ENCODE measurements at places on chromosomes 2 and 18.

- DNase-seq = no peak
These were observed 77.1 kb upstream of the SLC39A10 start for GRCh38 chr2:195579776-195580555.

DNA sequence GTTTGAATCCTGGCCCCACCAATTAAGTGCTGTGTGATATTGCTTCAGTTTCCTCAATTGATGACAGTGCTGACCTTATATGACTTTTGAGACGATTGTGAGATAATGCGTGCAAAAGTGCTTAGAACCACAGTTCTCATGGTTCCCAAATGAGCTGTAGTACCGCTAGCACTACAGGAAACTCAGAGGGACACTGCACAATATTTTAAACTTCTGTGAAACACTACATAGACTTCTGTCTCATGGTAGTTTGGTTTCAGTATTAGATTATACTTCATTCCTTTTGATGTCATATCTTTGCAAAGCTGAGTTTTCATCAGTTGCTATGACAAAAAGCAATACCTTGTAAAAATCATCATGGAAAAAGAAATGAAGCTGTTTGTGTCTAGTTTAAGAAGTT is 368.0 kb downstream of the PARD3B start:
- no peak for DNase-seq

DNA sequence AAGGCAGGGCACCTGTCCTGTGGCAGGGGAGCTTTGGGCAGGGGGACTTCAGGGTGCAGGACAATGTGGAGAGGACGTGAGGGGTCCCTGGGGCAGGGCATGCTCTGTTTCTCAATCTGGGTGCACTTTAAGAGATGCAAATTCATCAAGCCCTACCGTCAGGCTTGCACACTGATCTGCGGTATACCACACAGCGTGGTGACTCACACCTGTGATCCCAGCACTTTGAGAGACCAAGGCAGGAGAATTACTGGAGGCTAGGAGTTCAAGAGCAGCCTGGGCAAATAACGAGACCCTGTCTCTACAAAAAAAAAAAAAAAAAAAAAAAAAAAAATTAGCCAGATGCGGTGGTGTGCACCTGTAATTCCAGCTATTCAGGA is 10.2 kb upstream of the GPC1 start:
- no peak for DNase-seq

GRCh38 chr18:69002233-69002632 is 204.4 kb downstream of the CCDC102B start:
- DNase-seq = no peak

- peak; percentile 38 for DNase-seq
These were observed 190.8 kb downstream of the RNF152 start for GRCh38 chr18:61702007-61702406.

- DNase-seq = no peak
These were observed 50.4 kb downstream of the PLEKHA3 start for GRCh38 chr2:178530625-178531142.

DNA sequence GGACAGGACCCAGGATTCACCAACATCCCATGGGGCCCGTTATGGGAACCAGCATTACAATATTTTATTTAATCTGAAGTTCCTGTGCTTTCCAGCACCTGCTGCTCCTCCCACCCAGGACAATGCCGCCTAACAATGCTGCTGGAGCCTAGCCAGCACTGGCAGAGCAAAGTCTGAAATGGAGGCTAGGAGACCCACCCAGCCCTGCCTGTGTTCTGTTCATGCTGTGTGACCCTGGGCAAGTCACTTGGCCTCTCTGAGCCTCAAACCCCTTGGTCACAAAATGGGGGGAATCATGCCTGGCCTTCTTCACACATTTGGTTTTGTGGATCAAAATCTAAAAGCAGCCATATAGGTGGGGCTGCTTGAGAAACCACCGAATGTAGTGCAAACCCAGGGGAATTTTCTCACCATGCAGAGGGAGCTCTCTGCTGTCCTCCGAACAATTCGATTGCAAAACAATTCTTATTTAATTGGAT is 38.5 kb upstream of the ODC1 start:
- DNase-seq = no peak

DNA sequence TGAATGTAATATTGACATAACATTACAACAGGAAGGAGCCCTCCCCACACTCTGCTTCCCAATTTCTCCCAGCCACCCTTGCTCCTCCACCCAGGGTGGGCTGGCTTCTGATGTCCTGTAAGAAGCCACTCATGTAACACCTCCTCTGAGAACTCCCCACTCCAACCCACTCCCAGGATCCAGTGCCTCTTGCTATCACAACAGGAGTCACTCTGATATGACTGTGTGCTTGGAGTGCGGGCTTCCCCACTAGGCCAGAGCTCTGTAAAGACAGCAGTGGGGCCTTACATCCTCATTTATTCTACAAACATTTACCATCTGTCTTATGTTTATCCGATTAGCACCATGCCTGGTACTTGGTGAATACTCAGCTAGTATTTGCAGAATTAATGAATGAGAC is 65.1 kb downstream of the PTGR3 start:
- DNase-seq = no peak

GRCh38 chr2:101012054-101012705 is 10.1 kb downstream of the RPL31 start:
- DNase-seq = no peak

- DNase-seq = peak; percentile 42
These were observed 310.6 kb upstream of the ZEB2 start for GRCh38 chr2:144830543-144830942.

- no peak for DNase-seq
These were observed 2012.5 kb upstream of the LRRTM1 start for GRCh38 chr2:82317012-82317411.

- DNase-seq = no peak
These were observed 24.3 kb downstream of the UPP2 start for GRCh38 chr2:158125756-158126498.

DNA sequence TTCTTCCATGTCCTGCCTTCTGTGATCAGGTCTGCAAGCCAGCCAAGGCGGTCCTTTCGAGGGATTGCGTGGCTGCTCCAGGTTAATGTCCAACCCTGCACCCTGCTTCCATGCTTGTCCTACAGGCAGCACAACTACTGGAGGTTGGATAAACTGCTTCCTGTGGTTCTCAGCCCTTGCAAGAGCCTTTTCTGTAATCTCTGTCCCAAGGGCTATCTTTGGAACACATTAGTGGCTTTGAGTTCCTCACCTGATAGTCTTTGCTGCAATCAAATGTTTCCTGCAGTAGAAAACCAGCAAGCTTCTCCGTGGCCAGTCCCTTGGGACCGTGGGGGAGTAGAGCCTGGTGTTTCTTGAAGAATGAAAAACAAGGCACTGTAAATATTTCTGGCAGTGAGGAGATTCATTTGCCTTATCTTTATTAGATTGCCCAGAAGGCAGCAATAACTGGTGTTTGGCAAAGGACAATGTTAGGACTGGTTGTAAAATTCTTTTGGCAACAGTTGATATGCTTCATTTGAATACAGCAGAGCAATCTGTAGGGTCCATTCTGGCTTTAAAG is 214.4 kb downstream of the FHOD3 start:
- no peak for DNase-seq

GRCh38 chr2:238927746-238928519 is 80.0 kb downstream of the TWIST2 start:
- no peak for DNase-seq

DNA sequence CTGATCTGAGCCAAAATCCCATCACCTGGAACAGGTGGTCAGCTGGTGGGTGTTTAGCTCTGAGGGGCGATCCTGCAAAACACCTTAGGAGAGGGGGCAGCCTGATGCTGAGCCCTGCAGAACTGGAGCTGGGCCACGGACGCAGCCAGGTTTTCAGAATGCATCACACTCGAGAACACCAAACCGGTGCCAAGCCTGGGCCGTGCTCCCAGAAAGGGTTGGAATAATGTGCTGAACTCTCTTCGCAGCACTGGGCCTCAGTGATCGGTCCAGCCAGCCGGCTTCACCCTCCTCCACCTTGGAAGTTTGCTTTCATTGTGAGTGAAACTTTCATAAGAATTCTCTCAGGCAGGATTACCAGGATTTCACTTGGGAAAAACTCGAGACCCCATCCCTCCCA is 56.5 kb upstream of the TTC39C start:
- DNase-seq = peak; percentile 84

GRCh38 chr2:215590010-215590745 is 154.3 kb upstream of the FN1 start:
- DNase-seq = no peak

GRCh38 chr2:65647249-65647842 is 214.9 kb upstream of the SPRED2 start:
- no peak for DNase-seq

DNA sequence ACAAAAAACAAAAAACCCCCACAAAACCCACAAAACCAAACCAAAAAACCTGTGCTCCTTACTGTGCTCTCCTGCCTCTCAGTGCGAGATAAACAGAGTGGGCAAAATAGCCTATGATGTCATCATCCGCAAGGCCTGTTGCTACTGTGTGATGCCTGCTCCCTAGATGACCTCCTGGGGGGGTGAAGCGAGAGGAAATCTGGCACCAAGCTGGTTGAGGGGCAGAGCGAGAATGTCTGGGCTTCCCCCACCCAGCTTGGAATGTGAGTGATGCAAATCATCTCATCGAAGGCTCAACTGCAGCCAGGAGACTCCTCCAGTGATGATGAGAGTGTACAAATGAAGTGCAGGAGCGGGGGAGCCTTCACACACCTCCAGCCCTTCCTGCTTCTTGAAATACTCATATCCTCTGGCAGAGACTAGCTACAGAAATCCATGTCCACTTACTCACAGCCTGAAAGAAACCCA is 57.7 kb upstream of the MAP4K3 start:
- DNase-seq = peak; percentile 97

- no peak for DNase-seq
These were observed 25.2 kb downstream of the NPPC start for GRCh38 chr2:231900972-231901371.

DNA sequence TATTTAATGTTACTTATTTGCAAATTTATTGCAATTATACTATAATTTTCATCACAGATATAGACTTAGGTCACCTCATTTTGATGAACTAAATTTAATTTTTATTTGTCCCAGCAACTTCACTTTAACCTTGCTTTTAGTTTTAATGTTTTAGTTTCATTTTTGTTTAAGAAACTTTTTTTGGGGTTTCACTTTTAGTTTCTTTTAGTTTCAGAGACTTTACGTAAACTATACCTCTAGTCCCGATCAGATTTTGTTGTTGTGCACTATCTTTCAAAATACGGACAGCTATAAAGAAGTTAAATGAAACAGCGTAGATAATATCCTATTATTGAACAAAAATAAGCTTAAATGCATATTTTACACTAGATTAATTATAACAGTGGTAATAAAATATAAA is 460.5 kb downstream of the ERBB4 start:
- DNase-seq = no peak
